ENCODE measurements at places on chromosomes 6 and 20.

- peak; percentile 18 for DNase-seq
Observed at GRCh38 chr20:24164360-24164759, 175.8 kb upstream of the GGTLC1 start.

DNA sequence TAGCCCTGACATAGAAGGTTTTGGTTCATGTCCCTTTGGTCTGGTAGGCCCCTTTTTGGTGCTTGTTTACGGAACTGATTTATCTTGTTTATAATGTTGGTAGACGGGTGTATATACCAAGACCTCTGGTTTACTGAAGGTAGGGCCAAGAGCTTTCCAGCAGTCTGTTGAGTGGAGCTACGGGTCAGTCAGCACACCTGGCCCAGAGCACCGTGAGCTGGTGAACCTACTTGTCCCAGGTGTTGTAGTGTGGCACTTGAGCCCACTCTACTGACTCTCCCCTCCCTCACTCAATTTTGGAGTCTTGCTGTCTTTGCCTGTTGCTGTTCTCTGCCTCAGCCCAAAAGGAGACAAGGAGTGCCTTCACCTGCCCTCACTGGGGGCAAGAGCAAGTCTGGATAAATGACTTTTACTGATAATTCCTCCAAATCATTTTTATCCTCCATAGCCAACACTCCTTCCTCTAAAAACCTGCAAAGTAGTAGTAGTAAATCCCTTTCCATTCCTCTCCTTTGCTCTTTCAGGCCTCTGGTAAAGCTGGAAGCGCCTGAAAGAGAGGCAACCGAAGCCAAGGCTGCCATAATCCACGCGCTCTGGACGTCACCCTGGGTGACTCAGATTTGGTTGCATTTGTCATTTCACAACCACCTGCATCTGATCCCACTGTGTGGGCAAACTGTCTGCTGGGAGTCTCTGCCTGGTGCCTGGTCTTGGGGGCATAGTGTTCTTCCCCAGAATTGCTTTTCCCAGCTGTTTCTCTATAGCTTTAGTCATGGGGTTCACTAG is 22.2 kb downstream of the RREB1 start:
- no peak for DNase-seq

GRCh38 chr6:140101367-140101766 is 726.9 kb upstream of the CITED2 start:
- DNase-seq: peak; percentile 16

DNA sequence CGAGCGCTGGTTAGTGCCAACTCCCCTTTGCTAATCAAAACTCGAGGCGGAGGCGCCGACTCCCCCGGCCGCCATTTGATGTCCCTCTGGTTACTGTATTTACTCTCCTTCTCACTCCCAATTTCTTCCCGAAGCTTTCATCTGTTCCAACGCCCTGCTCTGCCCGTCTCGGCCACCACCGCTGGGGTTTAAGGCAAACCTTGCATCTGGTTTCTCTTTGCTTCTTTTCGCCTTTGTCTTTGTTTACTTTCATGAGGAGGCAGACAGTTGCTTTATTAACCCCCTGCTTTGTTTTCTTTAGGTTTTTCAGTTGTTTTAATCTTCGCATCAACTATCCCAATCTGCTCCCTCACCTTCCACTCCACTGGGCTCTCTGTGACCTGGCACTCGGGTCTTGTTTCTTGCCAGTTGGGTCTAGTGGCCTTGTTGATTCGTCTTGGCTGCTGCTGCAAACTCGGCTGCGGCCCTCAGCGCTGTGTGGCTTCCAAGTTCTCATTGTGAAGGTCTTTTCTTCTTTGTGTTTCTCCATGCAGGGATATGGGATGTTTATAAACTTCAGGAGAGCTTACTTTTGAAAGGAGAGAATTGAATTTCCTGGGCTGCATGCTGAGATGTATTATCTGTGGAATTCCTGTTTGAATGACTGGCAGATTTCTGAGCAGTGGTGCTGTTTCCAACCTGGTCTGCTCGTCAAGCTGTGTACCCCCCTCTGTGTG is 155.1 kb downstream of the CDC5L start:
- DNase-seq: peak; percentile 14

DNA sequence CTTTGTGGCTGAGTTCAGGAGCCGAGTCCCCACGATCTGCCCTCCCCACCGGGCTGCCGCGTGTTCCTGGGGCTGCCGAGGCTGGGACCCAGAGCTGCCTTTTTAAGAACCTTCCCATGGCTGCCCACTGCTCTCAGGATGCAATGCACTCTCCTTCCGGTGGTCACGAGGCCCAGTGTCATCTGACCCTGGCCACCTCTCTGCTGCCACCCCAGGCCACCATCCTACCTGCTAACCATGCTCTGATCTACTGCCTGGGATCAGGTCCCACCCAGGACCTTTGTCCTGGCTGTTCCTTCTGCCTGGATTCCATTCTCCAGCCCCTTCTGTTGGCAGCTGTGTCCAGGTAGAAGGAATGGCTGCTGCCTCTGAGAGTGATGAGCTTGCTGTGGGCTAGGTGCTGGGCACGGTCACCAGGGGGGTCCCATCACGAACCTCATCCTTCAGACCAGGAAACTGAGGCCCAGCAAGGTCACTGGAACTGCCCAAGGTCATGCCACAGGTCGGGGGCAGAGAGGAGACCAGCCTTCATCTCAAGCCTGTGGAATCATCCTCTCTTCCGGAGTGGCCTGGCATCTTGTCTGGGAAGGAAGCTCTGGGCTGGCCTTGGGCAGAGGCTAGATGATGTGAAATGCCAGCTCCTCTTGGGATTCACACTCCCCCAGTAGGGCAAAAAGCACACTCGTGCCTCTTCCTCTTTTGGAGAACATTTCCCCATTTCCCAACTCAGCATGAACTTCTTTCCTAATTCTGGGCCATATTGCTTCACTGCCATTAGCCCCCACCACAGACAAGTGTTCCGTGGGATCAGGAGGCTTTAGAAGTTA is 20.5 kb downstream of the PCK1 start:
- no peak for DNase-seq

DNA sequence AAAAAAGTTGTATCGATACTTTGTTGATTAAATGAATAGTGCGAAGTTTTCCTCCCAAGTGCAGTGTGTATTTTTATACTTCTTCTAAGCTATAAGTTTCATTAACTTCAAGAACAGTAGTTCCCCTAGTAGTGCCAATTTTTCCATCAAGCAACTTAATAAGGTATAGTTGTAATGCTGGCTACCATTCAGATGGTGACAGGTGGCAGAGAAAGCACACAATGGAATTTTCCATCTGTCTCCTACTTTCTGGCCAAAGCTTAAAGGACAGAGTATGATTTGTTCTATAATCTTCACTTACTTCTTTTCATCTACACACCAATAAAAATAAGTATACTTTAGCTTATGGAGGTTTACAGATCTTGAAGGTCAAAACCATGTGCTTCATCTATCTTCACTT is 431.1 kb downstream of the NKAIN2 start:
- DNase-seq: no peak

DNA sequence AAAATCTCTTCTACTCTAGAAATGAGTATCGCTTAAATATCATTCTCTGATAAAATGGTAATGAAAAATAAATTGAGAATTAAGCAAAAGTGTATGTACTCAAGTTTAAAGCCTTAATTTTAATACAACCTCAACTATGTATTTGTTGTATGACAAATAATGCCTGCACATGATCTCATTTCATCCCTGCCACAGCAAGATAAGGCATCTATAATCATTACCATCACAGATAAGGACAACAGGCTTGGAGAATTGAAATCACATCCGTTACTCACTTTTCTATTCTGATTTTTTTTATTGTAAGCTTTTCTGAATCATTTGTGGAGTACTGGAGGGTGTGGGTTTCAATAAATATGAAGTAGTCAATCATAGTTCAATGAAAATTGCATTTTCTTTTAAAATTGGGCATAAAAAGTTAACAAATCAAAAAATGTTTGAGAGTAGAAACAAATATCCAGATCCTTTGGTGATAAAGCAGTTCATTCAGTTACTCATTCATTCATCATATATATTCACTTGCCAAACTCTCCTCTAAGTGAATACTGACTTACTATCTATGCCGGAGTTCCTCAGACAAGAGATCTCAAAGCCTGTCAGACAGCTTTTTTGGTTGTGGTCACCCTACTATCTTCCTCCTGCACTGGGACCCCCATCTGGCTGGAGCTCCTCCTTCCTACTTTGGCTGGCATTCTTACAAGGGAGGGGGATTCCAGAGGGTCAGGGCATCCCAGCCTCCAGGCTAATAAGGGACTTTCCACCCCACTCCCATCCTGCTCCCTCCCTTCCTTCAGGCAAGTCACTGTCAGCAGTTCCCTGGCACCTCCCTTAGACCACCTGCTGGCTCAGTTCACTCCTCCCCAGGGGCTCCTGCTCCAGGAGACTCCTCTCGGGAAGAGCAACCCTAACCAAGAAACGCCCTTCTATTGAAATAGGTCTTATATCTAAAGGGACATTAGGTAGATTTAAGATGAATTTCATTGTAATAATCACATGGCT is 118.6 kb downstream of the OGFRL1 start:
- no peak for DNase-seq

- DNase-seq: peak; percentile 78
Observed at GRCh38 chr6:75230484-75231325, 12.9 kb downstream of the COX7A2 start.

Measured in fibroblast of skin of scalp (primary cell).